ENCODE measurements at places on chromosomes 6 and 20. TPM values are rescaled to one million over a fixed set of nuclear protein-coding genes. Genes with fewer than 3 reads are reported as not detected.

GRCh38 chr20:21836346-21836745, 130.9 kb downstream of the PAX1 start:
- no peak for DNase-seq

DNA sequence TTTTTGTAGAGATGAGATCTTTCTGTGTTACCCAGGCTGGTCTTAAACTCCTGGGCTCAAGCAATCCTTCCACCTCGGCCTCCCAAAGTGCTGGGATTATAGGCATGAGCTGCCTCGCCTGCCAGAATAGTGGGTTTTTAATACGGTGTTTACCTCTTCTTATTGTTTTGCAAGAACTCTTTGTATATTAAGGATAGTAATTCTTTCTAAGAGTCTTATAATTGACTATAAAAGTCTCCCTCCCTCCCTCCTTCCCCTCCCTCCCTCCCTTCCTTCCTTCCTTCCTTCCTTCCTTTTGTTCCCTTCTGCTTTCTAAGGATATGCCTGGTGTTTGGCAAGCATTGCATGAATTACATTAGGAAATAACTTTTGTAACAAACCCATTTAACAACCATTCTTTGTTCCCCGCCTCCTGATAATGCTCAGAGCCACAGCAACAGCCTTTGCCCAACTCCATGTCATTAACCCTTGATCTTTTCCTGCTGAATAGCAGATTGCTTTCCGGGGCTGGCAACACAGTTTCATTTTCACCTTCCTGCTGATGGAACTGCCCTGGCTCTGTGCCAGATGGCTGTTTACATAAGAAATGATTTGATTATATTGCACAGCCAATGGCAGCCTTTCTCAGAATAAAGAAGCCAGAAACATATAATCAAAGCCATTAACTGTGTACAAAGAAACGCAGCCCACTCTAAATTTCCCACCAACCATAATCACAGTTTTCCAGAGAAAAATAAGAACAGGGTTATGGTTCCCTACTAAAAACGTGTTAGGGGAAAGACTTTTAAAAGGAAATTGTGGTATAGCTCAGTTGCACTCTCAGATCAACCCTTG, 143.7 kb upstream of the PTPN1 start:
- no peak for DNase-seq

- no peak for DNase-seq
These were observed 56.3 kb upstream of the PRL start for GRCh38 chr6:22353101-22353500.

- no peak for DNase-seq
These were observed 215.2 kb downstream of the PTPRK start for GRCh38 chr6:128305228-128305627.

DNA sequence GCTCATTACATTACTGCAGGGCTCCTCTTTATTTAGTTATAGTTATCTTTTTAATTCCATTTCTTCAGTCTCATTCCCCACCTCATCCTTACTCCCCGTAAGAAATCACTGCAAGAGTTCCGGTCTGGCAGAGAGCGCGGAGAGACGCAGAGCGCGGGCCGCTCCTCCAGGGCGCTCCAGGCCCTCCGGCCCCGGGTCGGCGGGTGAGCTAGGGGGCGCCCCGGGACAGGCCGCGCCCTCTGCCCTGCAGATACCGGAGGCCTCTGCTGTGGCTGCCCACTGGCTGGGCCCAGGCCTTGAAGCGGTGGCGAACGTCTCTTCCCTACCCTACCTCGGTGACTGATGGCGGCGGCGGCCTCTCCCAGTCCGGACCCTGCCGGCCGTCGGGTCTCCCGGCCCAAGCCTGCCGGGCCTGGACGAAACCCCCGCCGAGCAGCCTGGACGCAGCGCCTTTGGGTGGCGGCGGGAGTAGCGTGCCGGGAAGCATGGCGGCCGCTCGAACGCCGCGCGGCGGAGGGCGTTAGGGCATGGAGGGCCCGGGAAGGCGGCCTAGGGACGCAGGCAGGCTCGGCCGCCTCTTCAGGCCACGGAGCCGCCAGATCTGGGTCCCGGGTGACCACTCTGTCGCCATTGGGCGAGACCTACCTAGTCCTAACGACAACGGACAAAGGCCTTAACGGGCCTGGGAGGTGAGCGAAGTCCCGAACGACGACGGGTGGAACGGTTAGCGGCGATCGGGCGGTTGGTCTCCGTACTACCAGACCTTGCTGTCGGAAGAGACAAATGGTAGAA, 16.4 kb upstream of the HMGN4 start:
- no peak for DNase-seq

- DNase-seq, result no peak
These were observed 38.9 kb upstream of the SAYSD1 start for GRCh38 chr6:39153766-39154397.

DNA sequence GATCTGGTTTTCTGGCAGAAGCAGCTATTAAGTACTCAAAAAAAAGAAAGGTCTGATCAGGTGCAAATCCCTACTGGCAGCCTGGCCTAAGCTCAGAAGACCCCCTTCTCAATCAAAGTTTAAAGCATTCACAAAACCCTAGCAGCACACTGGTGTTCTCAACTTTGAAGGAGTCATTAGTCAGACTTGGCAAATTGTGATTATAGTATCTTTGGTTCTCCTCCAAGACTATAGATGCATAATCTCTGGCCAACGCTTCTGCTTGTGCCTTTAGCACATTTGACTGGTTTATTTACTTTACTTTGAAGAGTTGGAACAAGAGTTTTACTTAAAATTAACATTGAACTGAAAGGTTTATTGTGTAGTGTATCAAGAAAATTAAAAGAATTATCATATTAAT, 248.9 kb downstream of the PTPRK start:
- no peak for DNase-seq

DNA sequence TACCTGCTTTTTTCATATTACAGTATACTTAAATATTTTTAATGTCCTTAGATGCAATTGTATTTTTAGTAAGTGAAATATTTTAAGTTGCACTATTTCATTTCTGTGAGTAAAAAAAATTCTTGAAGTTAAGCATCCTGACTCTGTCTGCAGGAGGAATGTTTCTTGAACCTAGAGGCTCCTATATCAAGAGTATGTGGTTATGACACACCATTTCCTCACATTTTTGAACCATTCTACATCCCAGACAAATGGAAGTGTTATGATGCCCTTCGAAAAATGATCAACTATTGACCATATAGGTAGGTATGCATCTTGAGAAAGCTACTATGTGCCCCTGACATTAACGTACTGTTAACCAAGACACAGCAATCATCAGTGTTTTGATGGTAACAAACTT, 237.0 kb downstream of the BCKDHB start:
- no peak for DNase-seq

DNA sequence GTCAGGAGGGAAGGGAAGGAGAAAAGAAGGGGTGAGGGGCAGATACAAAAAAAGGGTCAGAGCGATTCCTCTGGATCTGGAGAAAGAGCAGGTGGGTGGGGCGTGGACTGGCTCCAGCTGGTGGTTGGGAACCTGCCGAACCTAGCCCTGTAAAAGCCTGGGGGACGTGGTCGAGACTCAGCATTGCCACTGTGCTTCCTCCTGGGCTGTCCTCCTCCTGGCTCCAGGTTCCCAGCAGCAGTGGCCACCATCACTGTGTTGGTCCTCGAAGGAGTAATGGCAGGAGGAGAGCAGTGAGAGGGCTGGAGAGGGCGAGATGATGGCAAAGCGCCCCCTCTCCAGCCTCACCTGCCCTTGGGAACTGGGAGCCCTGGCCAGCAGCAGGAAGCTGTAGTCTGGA, 3.5 kb upstream of the RAET1L start:
- DNase-seq, result no peak

GRCh38 chr6:24274441-24275083, 83.3 kb downstream of the DCDC2 start:
- DNase-seq, result no peak

GRCh38 chr6:17101422-17102257, at the start of gene STMND1:
TSS of gene STMND1 (plus strand) at chr6:17102050. CDS start at chr6:17102258, 208 bp downstream.
- no peak for DNase-seq

DNA sequence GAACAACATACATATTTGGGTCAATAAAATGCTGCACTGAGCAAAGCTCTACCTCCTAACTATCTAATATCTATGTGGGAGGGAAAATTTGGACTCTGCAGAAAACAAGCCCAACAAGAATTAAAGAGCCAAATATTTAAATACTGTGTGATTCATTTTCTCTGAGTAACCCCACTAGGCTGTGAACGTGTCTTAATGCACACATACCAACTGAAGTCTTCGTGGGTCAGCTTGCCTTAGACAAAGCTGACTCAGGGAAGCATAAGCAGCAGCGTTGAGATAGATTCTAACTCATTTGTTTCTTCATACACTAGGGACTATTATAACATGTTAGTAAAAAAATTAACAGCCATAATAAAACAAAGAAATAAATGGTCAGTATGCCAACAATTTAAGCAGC, 114.3 kb downstream of the GJA1 start:
- DNase-seq, result no peak

- DNase-seq, result no peak
These were observed 44.7 kb upstream of the SIRPG start for GRCh38 chr20:1702328-1702727.

DNA sequence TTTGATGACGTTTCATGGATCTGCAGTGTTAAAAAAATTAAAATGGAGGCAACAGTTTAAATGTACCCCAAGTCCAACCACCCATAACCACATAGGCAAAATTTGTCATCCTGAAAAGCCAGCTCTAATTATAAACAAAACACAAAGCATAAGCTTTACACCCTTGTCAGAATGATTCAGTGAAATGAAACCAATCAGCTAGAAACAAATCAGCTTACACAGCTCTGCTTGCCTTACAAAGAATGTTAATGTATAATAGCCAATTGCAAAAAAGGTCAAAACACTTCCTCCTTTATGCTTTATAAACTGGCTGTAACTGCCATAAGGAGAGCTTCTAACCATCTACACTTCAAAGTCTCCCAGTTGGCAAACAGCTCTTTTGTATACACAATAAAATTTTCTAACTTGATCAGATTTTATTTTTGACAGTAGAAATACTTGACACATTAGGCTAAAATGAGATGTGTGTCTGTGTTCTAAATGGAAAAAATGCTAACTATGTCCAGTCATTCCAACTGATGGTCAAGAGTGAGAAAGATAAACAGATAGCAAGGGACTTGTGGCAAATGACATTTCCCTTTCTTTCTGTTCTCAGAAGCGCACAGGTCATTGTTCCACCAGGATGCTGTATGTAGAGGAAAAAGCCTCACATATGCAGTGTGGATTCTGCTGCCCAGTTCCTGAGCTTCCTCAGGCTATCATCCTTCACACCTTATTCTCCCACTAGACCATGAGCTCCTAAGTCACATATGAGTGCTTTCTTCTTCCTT, 344.3 kb upstream of the ID4 start:
- no peak for DNase-seq

- no peak for DNase-seq
These were observed 639 bp upstream of the RCAN2 start for GRCh38 chr6:46491628-46492547.

TAGAP gene
- 8.1 TPM for total RNA-seq

SYCP2 gene
- 3.2 TPM for total RNA-seq

ZGPAT gene
- 30.4 TPM for total RNA-seq

TFAP2D gene
- total RNA-seq, result not detected

SLC17A2 gene
- not detected for total RNA-seq

EFCAB8 gene
- total RNA-seq, result not detected
